B cell (primary cell): ENCODE measurements at places on chromosomes 2 and 18. TPM values are rescaled to one million over a fixed set of nuclear protein-coding genes. Genes with fewer than 3 reads are reported as not detected.

DNA sequence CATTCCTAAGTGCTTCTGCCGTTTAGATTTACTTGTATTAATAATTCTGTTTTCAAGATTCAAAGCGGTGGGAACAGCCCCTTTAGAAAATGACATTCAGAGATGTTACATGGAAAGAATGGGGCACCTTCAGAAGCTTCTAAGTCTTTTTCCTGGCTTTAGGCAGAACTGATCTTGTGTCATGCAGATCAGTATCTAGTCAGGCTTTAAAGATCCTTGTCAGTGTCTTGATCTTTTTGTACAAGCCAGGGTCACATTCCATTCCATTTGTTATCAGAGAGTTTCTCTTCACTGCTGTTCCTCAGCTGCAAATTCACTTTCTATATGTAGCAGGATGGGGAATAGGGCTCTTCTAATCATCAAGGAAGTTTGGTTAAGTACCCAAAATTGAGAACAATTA is 275.3 kb downstream of the DCC start:
- H3K4me3 ChIP-seq: no peak overlapping the region
- DNase-seq: no peak
- H3K27ac ChIP-seq: no peak overlapping the region
- H3K36me3 ChIP-seq: no peaks in the 10 kb centered on the region

- H3K27ac ChIP-seq: no peak overlapping the region
- no peaks in the 10 kb centered on the region for H3K36me3 ChIP-seq
- DNase-seq: no peak
- no peaks in the 10 kb centered on the region for H3K4me1 ChIP-seq
- peaks cover 3% of the 10 kb centered on the region for H3K27me3 ChIP-seq
- H3K4me3 ChIP-seq: no peak overlapping the region
These were observed 44.5 kb downstream of the GREB1 start for GRCh38 chr2:11578081-11578948.

GRCh38 chr2:70888366-70888922 is 47.3 kb upstream of the ATP6V1B1 start:
- no peak overlapping the region for H3K27ac ChIP-seq
- peaks cover 62% of the 10 kb centered on the region for H3K27me3 ChIP-seq
- H3K36me3 ChIP-seq: no peaks in the 10 kb centered on the region
- DNase-seq: peak; percentile 48

REG3A gene
- total RNA-seq: not detected in 2 replicates

PROKR1 gene
- total RNA-seq: not detected in 2 replicates
